ENCODE measurements at places on chromosomes 11 and 22.
A peak's percentile ranks its signal among the peaks of the same experiment; 100 is the strongest.

DNA sequence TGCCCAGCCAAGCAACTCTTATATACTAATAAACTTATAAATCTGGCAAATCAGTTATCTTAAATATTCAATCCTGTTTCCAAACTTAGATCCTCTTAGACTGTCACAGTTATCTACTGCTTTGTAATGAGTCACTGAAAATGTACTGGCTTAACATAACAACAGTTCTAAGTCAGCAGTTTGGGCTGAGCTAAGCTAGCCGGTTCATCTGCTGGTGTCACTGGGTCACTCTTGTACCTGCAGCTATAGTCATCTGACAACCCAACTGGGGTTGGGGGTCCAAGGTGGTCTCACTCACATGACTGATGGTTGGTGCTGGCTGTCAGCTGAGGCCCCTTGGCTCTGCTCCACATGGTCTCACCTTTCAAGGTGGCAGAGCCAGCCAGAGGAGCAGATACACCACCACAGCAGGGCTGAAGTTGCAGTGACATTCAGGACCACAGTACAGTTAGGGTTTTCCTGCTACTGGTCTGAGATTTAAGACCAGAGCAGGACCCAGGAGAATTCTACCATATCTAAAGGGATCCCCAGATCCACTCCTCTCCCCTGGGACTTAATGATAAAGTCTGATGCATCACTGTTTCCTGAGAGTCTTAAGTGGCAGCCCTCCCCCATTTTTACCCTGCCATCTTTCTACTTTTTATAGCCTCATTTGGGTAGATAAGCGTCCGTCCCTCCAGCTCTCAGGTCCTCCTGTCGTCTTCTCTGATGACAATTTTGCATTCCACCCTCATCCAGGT is 7.9 kb upstream of the MACROD1 start:
- no peak for DNase-seq

DNA sequence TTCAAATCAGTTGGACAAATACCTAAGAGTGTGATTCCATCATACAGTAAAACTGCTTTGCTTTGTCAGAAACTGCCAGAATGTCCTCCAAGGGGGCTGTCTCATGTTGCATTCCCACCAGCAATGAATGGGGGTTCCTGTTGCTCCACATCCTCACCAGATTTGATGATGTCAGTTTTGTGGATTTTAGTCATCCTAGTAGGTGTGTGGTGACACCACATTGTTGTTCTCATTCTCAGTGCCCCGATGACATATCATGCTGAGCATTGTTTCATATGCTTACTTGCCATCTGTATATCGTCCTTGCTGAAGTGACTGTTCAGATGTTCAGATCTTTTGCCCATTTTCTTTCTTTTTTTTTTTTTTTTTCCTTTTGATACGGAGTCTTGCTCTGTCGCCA is 37.0 kb downstream of the CDPF1 start:
- DNase-seq, result no peak

- no peak for DNase-seq
Measured at GRCh38 chr11:75925785-75926164, 110.8 kb downstream of the UVRAG start.

DNA sequence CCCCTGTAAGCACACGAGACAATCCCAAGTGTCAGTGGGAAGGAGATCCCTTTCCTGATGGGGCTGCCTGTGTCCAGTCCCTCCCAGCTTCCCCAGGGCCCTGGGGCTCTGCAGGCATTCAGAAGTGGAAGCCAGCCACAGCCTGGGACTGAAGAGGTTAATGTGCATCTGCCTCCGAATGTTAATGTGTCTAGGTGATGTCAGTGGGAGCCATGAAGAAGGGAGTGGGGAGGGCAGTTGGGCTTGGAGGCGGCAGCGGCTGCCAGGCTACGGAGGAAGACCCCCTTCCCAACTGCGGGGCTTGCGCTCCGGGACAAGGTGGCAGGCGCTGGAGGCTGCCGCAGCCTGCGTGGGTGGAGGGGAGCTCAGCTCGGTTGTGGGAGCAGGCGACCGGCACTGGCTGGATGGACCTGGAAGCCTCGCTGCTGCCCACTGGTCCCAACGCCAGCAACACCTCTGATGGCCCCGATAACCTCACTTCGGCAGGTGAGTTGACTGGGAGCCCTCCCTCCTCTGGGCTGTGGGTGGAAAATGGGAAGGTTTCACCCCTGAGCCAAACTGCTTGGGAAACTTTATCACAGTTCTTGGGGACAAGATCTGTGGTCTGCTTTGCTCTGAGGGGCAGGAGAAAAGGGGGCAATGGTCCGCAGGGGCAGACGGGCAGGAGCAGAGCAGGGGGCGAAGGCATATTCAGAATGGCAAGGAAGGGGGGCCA is at the start of gene MCHR1:
MCHR1 (plus strand) TSS at position 236 of the 715 bp plus-strand sequence; CDS start at position 405, 169 bp downstream.
- DNase-seq, result peak; percentile 38

DNA sequence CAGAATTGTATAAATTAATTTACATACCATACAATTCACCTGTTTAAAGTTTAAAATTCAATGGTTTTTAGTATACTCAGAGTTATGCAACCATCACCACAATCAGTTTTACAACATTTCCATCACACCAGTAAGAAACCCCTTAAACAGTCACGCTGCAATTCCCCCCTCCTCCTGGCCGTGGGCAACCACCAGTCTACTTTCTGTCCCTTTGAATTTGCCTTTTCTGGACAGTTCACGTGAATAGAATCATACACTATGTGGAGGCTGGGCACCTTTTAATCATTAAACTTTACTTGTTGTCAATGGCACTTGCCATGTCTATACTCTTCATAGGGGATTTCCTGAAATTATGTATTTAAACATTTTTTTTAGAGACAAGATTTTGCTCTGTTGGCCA is 20.1 kb upstream of the SWAP70 start:
- no peak for DNase-seq

GRCh38 chr11:76807206-76807875 is 24.2 kb downstream of the TSKU start:
- peak; percentile 88 for DNase-seq

DNA sequence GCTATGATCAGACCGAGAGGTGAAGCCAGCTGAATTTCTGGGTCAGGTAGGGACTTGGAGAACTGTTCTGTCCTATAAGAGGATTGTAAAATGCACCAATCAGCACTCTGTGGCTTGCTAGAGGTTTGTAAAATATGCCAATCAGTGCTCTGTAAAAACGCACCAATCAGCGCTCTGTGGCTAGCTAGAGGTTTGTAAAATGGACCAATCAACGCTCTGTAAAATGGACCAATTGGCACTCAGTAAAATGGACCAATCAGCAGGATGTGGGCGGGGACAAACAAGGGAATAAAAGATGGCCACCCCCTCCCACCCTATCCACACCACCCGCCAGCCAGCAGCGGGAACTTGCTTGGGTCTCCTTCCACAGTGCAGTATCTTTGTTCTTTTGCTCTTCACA is 6.4 kb upstream of the SEC14L4 start:
- no peak for DNase-seq

GRCh38 chr11:109788948-109789490 is 304.2 kb upstream of the ZC3H12C start:
- no peak for DNase-seq

DNA sequence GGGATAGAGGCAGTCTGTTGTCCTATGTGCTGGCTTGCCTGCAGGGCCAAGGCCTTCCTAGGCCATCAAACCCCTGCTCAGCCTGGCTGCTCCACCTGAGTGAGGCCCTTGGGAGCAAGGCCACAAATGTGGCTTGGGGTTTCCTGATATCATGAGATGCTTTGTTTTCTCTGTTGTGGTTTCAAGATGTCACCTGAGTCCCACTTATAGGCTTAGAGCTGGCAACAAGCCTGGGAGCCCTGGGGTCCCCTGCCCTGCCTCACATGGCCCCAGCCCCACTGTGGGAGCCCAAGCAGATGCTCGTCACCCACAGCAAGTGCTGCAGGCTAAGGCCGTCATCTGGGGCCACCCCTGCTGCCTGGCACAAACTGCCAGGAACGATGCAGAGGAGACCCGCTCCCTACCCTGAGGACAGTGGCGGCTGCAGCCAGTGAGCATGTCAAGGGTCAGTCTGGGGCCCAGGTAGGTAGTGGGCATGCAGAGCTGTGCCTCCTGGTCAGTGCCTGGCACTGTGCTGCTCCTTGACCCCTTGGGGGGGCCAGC is 75.4 kb upstream of the KCNQ1OT1 start:
- no peak for DNase-seq

- no peak for DNase-seq
Measured at GRCh38 chr11:45296075-45296474, 9.9 kb upstream of the SYT13 start.

DNA sequence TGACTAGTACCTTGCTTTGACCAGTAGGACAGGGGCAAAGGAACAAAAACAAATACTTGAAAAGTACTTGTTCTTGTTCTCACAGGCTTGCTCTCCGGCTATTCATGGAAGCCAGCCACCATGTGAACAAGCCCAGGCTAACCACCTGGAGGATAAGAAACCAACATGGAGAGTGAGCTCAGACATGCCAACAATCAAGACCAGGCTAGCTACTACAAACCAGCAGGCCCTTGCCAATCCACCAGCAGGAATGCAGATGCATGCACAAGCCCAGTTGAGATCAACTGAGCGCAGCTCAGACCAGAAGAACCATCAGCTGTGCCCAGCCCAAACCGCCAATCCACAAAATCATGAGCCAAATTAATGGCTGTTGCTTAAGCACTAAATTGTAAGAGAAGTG is 180.1 kb upstream of the ISX start:
- DNase-seq, result no peak

GRCh38 chr22:27772081-27772983 is 29.2 kb downstream of the MN1 start:
- DNase-seq, result no peak

- no peak for DNase-seq
Measured at GRCh38 chr11:2649848-2650247, 49.9 kb downstream of the KCNQ1OT1 start.

DNA sequence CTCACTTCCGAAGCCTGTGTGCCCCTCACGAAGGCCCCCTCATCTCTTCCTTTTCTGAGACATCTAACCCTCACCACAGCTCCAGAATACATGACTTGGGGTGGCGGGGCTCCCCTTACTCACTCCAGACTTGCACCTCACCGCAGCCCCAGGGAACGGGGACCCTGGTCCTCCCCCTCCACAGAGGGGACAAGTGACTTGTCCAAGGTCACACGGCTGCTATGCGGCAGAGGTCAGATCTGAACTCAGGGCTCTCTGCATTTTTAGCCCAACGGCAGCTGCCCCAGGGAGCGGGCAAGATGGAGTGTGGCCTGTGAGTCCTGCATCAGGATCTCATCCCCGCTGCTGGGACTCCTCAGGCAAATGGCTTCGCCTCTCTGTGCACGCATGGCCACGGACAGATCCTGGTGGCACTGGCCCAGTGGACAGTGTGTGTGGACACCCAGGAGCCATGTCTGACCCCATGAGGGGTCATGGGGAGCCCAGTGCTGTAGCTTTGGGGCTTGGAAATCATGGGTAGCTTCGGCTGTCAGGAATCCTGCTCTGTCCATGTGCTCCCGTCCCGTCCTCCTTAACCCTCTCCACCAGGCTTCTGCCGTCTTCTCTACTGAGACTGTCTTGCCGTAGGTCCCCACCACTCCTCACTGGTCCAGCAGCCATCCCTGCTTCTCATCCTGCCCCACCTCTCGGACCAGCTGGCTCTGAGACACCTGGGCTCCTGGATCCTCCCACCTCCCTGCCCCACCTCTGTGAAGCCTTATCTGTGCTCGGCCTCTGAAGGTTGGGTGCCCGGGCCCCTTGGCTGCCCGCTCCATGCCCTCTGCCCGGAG is 48.0 kb upstream of the CARS1 start:
- no peak for DNase-seq

GRCh38 chr22:38266120-38266519 is 6.7 kb downstream of the TMEM184B start:
- DNase-seq, result peak; percentile 37

- DNase-seq, result no peak
Measured at GRCh38 chr11:118214210-118214914, 10.4 kb downstream of the JAML start.

GRCh38 chr11:93814966-93815633 is 31.0 kb downstream of the MED17 start:
- no peak for DNase-seq

GRCh38 chr11:102487214-102487613 is 34.6 kb upstream of the TMEM123 start:
- no peak for DNase-seq

- no peak for DNase-seq
Measured at GRCh38 chr11:3675971-3676370, 4.8 kb upstream of the CHRNA10 start.

GRCh38 chr11:105158436-105158835 is 18.9 kb upstream of the CARD18 start:
- no peak for DNase-seq

DNA sequence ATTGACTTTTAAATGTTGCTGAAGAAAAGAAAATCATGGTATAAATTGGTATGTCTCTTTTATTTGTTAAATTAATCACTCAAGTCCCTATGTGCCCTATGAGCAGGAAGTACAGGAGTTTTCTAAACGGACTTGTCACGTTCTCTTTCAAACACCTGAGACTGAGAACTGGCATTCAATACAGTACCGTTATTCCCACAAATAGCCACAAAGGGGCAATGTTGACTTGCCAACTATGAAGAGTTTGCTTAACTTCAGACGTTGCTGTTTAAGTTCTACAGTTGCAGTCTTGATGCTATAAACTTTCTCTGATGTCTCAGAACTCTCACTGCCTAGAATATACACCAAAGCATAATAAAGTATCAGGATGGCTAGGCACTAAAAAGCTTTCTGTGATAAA is 7.6 kb downstream of the OR56A1 start:
- DNase-seq, result peak; percentile 45

- DNase-seq, result no peak
Measured at GRCh38 chr11:130473056-130473794, 24.8 kb downstream of the ADAMTS15 start.

DNA sequence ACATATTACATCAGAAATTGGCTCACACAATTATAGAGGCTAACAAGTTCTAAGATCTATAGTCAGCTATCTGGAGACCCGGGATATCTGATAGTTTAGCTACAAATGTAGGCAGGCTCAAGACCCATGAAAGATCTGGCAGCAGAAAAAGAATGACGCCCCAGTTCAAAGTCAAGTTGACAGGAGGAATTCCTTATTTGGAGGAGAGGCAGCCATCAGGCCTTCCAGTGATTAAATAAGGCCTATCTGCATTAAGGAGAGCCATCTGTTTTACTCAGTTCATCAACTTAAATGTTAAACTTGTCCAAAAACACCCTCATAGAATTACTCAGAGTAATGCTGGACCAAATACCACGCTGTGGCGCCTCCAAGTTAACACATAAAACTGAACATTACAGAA is 1402.6 kb downstream of the FAM181B start:
- DNase-seq, result no peak

DNA sequence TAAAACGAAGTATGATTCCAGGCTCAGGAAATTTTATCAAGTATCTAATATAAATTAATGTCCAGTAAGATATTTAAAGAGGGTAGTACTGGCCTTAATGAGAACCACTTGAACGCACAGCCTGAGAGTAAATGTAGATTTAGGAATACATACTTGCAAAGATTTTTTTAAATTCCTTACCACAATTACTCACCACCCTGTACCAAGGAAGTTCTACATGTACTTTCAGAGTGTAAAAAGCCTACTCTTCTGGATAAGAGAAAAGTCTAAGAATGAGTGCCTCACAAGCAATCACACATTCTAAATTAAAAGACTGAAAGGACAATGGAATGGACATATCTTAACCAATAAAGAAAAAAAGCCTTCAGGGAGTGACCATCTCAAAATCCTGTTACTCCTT is 697.4 kb downstream of the DLG2 start:
- DNase-seq, result no peak

GRCh38 chr22:37128555-37129281 is 19.2 kb upstream of the TMPRSS6 start:
- no peak for DNase-seq

Measured in GM03348 (cell line).